ENCODE measurements at places on chromosomes 7 and 10. TPM values are rescaled to one million over a fixed set of nuclear protein-coding genes. Genes with fewer than 3 reads are reported as not detected.

The GPER1 gene
- 1.1 TPM for total RNA-seq

The WDR86 gene
- 0.29 TPM for total RNA-seq

The RTKN2 gene
- total RNA-seq = not detected

The CXCL12 gene
- 84.4 TPM for total RNA-seq

The SPAM1 gene
- not detected for total RNA-seq

All from psoas muscle (tissue), 8 donors.